ENCODE measurements at places on chromosomes 12 and 14. TPM values are rescaled to one million over a fixed set of nuclear protein-coding genes. Genes with fewer than 3 reads are reported as not detected.

Gene DBX2
- not detected for total RNA-seq

Gene PPFIA2
- not detected for total RNA-seq

Gene C12orf50
- not detected for total RNA-seq

Gene USP30
- total RNA-seq: 9.7 TPM

Gene IL26
- not detected for total RNA-seq

Gene ZNF705A
- total RNA-seq: not detected

Gene KRT85
- not detected for total RNA-seq

Gene MYL2
- not detected for total RNA-seq

Gene PRIM1
- total RNA-seq: 28.8 TPM

Gene DEGS2
- 1.2 TPM for total RNA-seq

Gene TMTC1
- 0.06 TPM for total RNA-seq

Gene CDCA4
- total RNA-seq: 49.1 TPM

Gene FAM222A
- 5.9 TPM for total RNA-seq

Gene SERPINA9
- total RNA-seq: not detected

Gene RHOJ
- total RNA-seq: not detected

Gene BCL2L14
- total RNA-seq: not detected

Gene LALBA
- total RNA-seq: not detected

Gene ZC2HC1C
- 2.9 TPM for total RNA-seq

Gene MYH6
- not detected for total RNA-seq

Gene PPM1H
- total RNA-seq: 7.0 TPM

Gene TAS2R7
- not detected for total RNA-seq

Gene RTL1
- 0.30 TPM for total RNA-seq

Gene CLEC12A
- not detected for total RNA-seq

Gene ACOT6
- not detected for total RNA-seq

Gene SLC25A47
- total RNA-seq: not detected

Gene ADCY4
- total RNA-seq: not detected

Gene PYM1
- total RNA-seq: 41.3 TPM

Gene PTPRR
- 0.17 TPM for total RNA-seq

Gene WNT1
- total RNA-seq: not detected

Gene ARHGDIB
- 1.1 TPM for total RNA-seq

Gene TAS2R42
- total RNA-seq: not detected

Gene NANOG
- not detected for total RNA-seq

Gene AHNAK2
- total RNA-seq: 178 TPM

Gene DRAM1
- total RNA-seq: 29.4 TPM

Gene TAS2R30
- not detected for total RNA-seq

Gene KIF5A
- 0.24 TPM for total RNA-seq

Gene BEGAIN
- total RNA-seq: 11.0 TPM

Gene SPX
- total RNA-seq: 2.0 TPM

Gene PZP
- total RNA-seq: not detected

Gene STXBP6
- 2.2 TPM for total RNA-seq

Gene JPH4
- total RNA-seq: not detected

Gene KLRF1
- not detected for total RNA-seq

Gene NPAS3
- total RNA-seq: not detected

Gene JAG2
- total RNA-seq: 24.5 TPM

Gene NEDD8
- total RNA-seq: 464 TPM

Measured in A549 treated with CpdA at 1 μM for 4 hours (cell line).